ENCODE measurements at places on chromosomes 6 and 20.

- H3K27ac ChIP-seq = no peak overlapping the region
- no peaks in the 10 kb centered on the region for H3K27me3 ChIP-seq
- no peaks in the 10 kb centered on the region for H3K4me1 ChIP-seq
- no peak for DNase-seq
- H3K4me3 ChIP-seq = no peak overlapping the region
These were observed 52.4 kb upstream of the NXT1 start for GRCh38 chr20:23298155-23298554.

GRCh38 chr20:53445321-53445731, 148.3 kb downstream of the ZNF217 start:
- DNase-seq = no peak
- H3K36me3 ChIP-seq = no peaks in the 10 kb centered on the region
- H3K4me3 ChIP-seq = no peak overlapping the region
- H3K27ac ChIP-seq = no peak overlapping the region
- H3K4me1 ChIP-seq = no peaks in the 10 kb centered on the region

DNA sequence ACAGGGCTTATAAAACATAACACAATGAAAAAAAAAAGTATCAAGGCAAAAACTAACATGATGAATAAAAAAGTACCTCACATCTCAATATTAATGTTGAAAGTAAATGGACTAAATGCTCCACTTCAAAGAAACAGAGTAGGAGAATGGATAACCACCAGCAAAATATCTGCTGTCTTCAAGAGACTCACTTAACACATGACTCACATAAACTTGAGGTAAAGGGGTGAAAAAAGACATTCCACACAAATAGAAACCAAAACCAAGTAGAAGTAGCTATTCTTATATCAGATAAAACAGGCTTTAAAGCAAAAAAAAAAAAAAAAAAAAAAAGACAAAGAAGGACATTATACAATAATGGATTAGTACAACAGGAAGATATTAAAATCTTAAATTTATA, 86.9 kb downstream of the TBC1D32 start:
- H3K36me3 ChIP-seq = peaks cover 3% of the 10 kb centered on the region
- no peaks in the 10 kb centered on the region for H3K4me1 ChIP-seq
- DNase-seq = no peak
- H3K4me3 ChIP-seq = no peak overlapping the region
- H3K27me3 ChIP-seq = no peaks in the 10 kb centered on the region
- no peak overlapping the region for H3K27ac ChIP-seq

GRCh38 chr20:15445056-15445840, 1107.8 kb upstream of the FLRT3 start:
- no peaks in the 10 kb centered on the region for H3K4me1 ChIP-seq
- H3K27ac ChIP-seq = no peak overlapping the region
- no peaks in the 10 kb centered on the region for H3K27me3 ChIP-seq
- H3K4me3 ChIP-seq = no peak overlapping the region
- no peak for DNase-seq
- H3K36me3 ChIP-seq = no peaks in the 10 kb centered on the region

- H3K4me3 ChIP-seq = no peak overlapping the region
- no peaks in the 10 kb centered on the region for H3K27me3 ChIP-seq
- DNase-seq = no peak
- no peaks in the 10 kb centered on the region for H3K36me3 ChIP-seq
- H3K4me1 ChIP-seq = no peaks in the 10 kb centered on the region
These were observed 28.8 kb upstream of the CFAP206 start for GRCh38 chr6:87378947-87379346.

DNA sequence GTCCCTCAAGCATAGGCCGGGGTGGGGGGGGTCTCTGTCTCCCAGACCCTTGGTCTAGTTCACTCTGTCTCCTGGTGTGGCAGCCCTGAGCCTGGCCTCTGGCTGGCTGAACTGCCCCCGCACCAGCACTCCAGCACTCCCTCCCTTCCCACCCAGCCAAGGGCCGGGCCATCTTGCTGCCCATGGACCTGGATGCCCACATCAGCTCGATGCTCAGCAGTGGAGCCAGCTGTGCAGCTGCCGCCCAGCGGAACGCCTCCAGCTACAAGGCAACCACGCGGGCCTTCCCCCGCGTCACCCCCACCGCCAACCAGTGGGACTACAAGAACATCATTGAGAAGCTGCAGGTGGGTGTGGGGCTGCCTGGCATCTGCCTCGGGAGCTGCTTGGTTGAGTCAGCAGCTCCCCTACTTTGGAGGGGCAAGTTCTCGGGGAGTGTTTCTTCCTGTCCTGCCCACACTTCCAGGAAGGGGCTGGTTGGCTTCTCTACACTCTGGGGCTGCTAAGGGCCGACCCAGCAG, 28.4 kb downstream of the UQCC2 start:
- no peak for DNase-seq
- no peaks in the 10 kb centered on the region for H3K4me1 ChIP-seq
- no peaks in the 10 kb centered on the region for H3K27me3 ChIP-seq
- H3K36me3 ChIP-seq = peaks cover 30% of the 10 kb centered on the region
- no peak overlapping the region for H3K27ac ChIP-seq

DNA sequence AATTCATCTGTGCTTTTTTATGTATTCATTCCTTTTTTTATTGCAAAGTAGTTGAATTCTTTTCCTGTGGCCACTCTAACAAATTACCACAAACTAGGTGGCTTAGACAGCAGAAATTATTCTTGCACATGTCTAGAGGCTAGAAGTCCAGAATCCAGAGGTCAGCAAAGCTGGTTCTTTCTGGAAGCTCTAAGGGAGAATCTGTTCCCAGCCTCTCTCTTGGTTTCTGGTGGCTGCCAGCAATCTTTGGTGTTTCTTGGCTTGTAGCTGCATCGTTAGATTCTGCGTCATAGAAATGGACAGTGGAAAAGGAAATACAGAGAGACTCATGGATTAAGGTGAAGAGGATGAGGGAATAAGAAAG, 39.3 kb downstream of the GSTA2 start:
- H3K27ac ChIP-seq = no peak overlapping the region
- peak; percentile 69 for DNase-seq
- peaks cover 3% of the 10 kb centered on the region for H3K4me1 ChIP-seq
- no peak overlapping the region for H3K4me3 ChIP-seq
- H3K36me3 ChIP-seq = no peaks in the 10 kb centered on the region

Measured in trophoblast cell (in vitro differentiated cells and primary cell).